ENCODE measurements at places on chromosomes 2 and 18. TPM values are rescaled to one million over a fixed set of nuclear protein-coding genes. Genes with fewer than 3 reads are reported as not detected.

Gene HJURP
- 0.31 TPM for total RNA-seq

Gene CTAGE1
- total RNA-seq = 0.10 TPM

Gene ID2
- 717 TPM for total RNA-seq

Gene DYNAP
- not detected for total RNA-seq

All from mononuclear cell (primary cell).